ENCODE measurements at places on chromosomes 3 and 15.

- DNase-seq: no peak
These were observed 44.0 kb downstream of the LPP start for GRCh38 chr3:188198001-188198400.

GRCh38 chr15:99998661-99999101, 265.4 kb upstream of the LYSMD4 start:
- no peak for DNase-seq

- no peak for DNase-seq
These were observed 87.6 kb upstream of the KBTBD8 start for GRCh38 chr3:66910266-66911055.

- DNase-seq: no peak
These were observed 28.7 kb downstream of the ATP1B3 start for GRCh38 chr3:141905129-141905528.

DNA sequence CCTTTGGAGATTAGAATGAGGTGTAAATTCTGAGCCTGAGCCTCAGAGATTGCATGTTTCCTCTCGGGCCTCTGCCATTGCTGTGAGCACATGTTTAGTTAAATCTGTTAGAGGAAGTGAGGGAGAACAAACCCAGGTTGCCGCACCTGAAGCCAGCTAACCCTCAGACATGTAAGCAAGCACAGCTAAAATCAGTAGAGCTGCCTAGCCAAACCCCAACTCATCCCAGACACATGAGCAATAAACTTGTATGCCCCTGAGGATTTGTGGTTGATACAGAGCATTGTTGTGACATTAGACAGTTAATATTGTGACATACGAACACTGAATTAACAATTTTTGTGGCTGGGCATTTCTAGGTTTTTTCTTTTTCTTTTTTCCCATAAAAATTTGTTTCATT, 41.9 kb downstream of the NMD3 start:
- peak; percentile 47 for DNase-seq

GRCh38 chr3:46214751-46215352, 6.7 kb upstream of the CCR1 start:
- no peak for DNase-seq

DNA sequence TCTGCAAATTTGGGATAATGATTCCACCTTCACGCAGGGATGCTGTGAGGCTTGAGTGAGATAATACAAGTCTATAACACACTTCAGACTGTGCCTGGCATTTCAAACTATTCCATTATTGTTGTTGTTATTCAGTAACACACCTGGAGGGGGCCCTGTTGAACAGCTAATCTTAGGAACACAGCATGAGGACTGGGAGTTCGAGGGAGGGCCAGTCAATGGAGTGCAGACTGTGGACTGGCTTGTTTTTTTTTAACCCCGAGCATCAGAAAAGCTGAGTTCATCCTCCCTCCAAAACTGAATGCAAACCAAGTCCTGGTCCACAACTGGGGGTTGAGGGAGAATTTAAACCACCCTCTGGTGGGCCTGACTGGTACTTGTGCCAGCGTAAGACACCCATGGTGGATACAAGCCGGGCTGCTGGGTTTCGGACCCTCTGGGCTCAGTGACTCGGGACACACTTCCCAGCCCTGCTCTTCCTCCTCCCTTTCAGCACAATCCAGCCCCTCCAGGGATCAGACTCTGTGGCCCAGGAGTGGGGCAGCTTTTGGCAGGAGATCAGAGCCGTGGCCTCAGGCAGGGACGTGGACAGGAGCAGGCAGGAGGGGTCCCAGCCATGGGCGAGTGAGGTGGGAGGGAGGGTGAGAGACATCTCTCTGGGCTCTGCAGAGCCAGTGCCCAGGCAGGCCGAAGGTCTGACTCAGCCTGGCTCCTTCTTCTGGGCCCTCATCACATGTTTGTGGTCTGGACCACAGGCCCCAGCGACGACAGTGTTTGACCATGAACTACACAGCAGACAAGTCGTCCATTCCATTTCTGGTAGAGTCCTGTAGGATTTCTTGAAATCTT, 36.3 kb upstream of the MEX3B start:
- peak; percentile 71 for DNase-seq

- peak; percentile 83 for DNase-seq
These were observed 292.0 kb upstream of the SLCO3A1 start for GRCh38 chr15:91561371-91562100.

DNA sequence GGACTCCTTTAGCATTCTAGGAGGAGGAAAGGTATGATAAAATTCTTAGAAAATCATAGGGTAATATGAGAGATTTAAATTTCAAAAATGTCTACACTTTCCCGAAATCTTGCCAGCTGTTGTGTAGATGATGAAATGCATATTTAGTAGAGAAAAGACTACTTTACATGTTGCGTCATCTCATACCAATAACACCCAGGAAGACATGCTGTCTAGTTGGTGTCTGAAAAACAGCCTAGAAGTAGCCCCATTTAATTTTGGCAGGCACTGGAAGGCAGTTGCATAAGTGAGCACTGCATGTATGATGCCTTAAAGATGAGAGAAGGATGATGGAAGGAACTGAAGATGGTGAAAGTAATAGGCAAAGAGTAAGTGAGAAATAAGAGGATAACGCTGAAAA, 310.5 kb upstream of the TPM1 start:
- DNase-seq: peak; percentile 33

GRCh38 chr15:89486726-89487050, 9.7 kb downstream of the RHCG start:
- no peak for DNase-seq

GRCh38 chr3:16883057-16883722, 1.6 kb upstream of the PLCL2 start:
- DNase-seq: peak; percentile 83

GRCh38 chr3:110101361-110101760, 764.0 kb upstream of the DPPA4 start:
- no peak for DNase-seq

DNA sequence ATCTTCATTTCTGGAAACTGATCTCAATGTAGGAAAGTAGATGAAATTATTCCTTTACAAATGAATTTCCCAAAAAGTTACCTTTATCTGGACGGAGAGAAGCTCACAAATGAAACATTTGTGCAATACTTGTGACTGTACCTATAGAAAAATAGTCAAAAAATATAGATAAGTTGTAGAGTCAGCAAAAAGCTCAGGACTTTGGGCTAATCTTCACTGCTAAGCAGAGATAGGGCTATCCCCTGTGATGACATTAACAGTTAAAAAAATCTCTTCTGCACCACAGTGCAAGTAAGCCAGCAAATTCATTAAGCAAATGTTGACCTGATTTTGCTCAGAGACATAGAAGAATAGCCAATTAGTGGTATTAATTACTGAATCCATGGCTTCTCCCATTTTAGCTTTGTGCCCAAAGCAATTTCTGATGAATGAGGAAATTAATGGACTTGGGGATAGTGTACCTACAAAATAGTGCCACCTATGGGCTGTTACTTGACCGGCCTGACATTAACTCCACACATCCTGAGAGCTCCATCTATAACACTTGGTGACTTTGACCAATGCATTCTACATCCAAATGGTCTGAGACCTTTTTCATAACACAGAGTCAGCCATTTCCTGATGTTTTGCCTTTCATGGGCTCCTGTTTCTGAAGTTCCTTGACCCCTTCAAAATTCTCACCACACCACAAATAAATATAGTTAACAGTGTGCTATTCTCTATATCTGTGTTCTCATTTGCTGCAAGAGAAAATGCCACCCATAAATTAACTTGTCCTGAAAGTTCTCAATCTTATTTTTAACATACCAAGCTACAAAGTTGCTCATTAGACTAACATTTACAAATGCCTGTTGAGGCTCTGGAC, 105.0 kb downstream of the SSR3 start:
- peak; percentile 8 for DNase-seq

- DNase-seq: no peak
These were observed 450.3 kb upstream of the THRB start for GRCh38 chr3:24944805-24945520.

GRCh38 chr3:46692566-46692990, 901 bp downstream of the ALS2CL start:
- DNase-seq: no peak

DNA sequence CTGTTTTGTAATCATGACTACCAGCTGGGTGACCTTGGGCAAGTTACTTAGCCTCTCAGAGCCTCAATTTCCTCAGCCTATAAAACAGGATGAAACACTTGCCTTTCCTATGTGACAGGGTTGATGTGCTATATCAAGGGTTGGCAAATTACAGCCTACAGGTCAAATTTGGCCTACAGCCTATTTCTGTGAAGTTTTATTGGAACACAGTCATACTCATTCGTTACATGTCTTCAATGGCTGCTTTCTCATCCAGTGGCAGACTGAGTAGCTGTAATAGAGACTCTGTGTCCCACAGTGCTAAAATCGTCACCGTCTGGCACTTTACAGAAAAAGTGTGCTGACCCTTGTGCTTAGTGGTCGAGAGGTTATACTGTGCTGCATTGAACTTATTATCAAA, 16.6 kb downstream of the ABHD6 start:
- DNase-seq: no peak

DNA sequence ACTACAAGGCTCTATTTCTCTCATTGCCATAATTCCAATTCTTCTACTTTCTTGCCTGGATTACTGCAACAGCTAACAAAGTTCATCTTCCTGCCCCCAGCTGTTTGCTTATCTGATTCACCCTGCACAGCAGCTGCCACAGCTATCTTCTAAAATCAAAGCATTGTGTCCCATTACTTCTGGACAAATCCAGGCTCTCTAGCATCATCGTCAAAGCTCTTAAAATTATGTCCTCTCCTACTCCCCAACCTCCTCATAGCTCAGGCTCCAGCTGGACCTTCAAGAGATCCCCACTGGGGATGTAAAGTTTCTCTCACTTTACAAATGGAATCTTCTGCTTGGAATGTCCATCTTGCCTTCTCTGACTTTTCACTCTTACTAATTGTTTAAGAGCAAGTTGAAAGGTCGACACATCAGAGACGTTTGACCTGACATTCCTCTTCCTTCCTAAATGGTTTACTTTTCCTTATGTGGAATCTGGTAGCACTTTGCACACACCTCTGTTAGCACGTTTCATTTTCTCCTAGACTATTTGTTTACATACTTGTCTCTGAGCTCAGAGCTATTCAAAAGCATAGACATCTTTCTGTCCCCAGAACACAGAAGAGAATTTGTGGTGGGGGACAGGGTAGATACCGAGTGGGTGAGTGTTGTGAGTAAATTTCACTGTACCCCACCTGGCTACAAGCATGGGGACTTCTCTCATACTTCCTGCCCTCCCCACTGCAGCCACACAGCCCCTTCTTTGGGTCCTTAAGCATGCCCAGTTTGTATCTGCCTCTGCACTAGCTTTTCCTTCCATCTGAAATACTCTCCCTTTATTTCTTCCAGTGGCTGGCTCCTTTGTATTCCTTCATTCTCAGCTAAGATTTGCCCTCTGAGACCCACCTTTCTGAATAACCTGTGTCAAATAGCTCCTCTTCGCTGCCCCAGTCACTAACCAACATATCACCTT, 77.9 kb downstream of the SERPINI1 start:
- DNase-seq: no peak

DNA sequence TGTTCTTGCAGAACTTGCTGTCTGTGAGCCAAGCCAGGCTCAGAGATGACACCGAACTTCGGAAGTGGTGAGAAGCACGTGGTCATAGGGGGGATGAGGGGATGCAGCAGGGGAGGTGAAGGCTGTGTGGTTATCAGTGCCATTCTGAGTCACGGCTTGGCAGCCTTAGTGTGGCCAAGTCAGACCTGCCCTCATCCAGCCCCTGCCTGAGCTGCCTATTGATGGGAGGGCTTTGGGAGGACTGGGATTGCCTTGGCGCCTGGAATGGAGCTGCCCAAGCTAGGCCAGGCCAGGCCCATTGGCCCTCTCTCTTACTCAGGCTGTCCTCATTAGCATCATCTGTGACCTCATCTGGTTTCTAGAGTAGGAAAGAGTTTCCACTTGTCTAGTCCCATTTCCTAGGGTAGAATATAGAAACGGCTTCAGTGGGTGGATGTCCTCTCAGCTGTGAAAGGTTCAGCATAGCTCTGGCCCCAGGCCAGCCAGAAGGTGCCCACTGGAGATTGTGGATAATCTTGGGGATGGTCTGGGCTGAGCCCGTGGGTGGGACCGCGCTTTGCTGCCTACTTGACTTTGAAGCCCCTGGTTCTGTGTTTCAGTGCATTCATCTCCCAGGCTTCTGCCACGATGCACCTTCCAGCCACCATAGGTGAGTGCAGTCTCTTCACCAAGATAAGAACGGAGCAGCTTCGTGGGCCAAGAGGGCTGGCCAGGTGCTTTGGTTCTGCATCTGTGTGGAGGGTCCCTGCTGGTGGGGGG, 7.2 kb downstream of the FAH start:
- DNase-seq: no peak

- no peak for DNase-seq
These were observed 110.4 kb upstream of the RORA start for GRCh38 chr15:61339516-61339915.

DNA sequence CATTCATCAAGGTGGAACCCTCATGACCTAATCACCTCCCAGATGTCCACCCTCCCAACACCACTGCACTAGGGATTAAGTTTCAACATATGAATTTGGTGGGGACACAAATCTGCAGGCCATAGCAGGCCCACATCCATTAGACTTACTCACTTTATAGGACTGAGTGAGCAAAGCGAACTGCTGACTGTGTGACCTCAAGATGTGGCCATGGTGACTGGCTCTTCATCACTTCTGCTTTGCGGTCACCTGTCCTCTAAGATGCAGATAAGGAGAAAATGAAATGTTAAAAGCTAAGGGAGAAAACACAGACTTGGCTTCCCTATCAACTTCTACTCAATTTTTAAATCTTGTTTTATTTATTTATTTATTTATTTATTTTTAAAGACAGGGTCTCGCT, 14.5 kb upstream of the DCP1A start:
- no peak for DNase-seq

- no peak for DNase-seq
These were observed 189.2 kb downstream of the MEX3B start for GRCh38 chr15:81856634-81857026.

GRCh38 chr3:18772699-18773305, 347.7 kb upstream of the SATB1 start:
- no peak for DNase-seq

GRCh38 chr3:4750306-4750968, 228.8 kb upstream of the BHLHE40 start:
- DNase-seq: peak; percentile 75

GRCh38 chr3:16484216-16484615, 29.3 kb downstream of the RFTN1 start:
- peak; percentile 99 for DNase-seq

DNA sequence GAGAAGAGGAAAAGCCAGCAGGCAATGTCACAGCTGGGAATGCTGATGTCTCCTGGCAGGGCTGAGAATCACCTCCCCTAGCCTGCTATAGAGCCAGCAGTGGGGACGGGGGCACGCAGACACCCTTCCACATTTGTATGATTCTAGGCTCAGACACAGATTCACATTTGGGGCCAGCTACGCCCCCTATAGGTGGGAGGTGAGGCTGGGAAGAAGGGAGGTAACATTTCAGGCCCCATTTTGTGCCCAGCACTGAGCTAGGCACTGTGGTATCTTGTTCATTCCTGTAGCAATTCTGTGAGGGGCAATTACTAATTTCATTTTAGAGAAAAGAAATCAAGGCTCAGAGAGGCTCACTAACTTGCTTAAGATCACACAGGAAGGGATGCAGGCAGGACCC, 15.9 kb upstream of the ACAD9 start:
- DNase-seq: no peak

- DNase-seq: no peak
These were observed 19.5 kb downstream of the AMOTL2 start for GRCh38 chr3:134354612-134355251.

Data from AG09309 (cell line).